ENCODE measurements at places on chromosomes 4 and X. TPM values are rescaled to one million over a fixed set of nuclear protein-coding genes. Genes with fewer than 3 reads are reported as not detected.

DNA sequence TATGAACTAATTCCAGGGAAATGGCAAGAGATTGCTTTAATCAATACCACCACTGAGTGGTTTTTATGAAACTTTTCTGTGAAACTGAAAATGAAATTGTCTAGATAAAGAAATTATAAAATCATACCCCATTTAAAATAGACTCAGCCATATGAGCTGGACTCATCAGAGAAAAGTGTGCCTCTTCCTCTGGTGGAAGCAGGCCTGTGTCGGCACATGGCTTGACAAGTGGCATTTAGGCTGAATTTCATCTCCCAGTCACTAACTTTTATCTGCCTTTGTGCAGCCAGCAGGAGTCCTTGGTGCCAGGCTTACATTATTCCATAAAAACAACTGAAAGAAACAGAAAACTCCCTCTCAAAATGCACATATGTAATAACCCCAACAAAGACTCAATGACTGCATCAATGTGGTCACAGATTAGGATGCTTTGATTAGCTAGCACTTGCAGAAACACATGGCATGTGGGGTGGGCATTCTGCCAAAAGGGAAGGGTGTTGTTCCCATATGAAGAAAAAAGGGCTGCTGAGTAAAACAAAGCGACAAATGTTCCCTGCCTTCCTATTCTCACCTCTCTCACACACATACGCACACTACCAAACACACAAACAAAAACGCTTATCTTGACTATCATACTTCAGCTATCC, 232.3 kb downstream of the PABPC4L start:
- H3K4me1 ChIP-seq = no peaks in the 10 kb centered on the region
- H3K27ac ChIP-seq = no peak overlapping the region
- no peaks in the 10 kb centered on the region for H3K27me3 ChIP-seq
- no peak overlapping the region for H3K4me3 ChIP-seq
- no peak for DNase-seq
- H3K36me3 ChIP-seq = no peaks in the 10 kb centered on the region

DNA sequence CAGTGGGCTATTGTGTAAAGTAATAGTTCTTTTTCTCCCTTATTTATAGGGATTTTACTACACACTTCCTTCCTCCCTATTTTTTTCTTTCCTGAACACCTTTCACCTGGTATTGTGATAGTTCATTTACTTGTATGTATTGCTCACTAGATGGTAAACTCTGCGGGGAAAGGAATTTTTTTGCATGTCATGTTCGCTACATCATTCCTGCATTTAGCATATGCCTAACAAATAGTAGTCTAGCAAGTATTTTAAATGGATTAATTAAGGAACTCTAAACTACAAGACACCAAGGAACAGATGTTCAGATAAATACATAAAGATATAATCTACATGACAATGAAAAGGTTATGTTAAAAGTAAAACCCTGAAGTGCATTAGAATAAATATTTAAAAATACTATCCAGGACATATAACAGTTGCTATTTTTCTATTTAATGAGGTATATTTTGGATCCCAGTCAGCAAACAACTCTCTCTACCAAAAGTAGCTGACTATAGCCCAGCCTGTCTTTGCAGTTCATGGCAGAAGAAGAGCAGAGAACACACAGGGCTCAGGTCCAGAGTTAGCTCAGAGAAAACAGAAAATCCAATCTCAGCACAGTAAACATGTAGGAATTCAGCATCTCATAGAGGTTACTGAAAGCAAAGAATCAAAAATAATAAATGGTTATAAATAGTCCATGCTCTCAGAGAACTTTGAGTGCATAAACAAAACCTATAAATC, 87.8 kb downstream of the PACRGL start:
- no peak for DNase-seq
- H3K27ac ChIP-seq = no peak overlapping the region
- H3K36me3 ChIP-seq = no peaks in the 10 kb centered on the region
- H3K4me1 ChIP-seq = no peaks in the 10 kb centered on the region
- H3K4me3 ChIP-seq = no peak overlapping the region

- H3K36me3 ChIP-seq = no peaks in the 10 kb centered on the region
- H3K27me3 ChIP-seq = peaks cover 2% of the 10 kb centered on the region
- peaks cover 4% of the 10 kb centered on the region for H3K4me1 ChIP-seq
- H3K4me3 ChIP-seq = no peak overlapping the region
- no peak overlapping the region for H3K27ac ChIP-seq
- no peak for DNase-seq
Measured at GRCh38 chr4:5712517-5712916, 1.5 kb downstream of the EVC start.

- H3K4me1 ChIP-seq = no peaks in the 10 kb centered on the region
- no peak overlapping the region for H3K4me3 ChIP-seq
- no peak overlapping the region for H3K27ac ChIP-seq
- H3K36me3 ChIP-seq = no peaks in the 10 kb centered on the region
Measured at GRCh38 chr4:156999175-156999517, 27.5 kb upstream of the PDGFC start.

DNA sequence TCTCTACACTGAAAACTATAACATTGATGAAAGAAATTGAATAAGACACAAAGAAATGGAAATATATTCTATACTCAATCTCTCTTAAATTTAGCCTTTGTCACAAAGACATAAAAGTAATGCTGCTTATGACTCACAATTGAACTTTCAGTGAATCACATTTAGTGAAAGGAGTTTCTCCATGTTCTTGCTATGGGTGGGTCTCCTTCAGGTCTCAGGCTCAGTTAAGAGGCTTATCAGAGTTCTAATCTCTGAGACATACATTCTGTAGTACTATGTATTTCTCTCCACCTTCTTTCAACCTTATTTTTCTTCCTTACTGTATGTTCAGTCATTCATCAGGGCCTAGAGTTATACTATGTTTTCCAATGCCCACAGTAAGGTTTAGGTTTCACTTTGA, 220.9 kb downstream of the DTHD1 start:
- H3K27me3 ChIP-seq = no peaks in the 10 kb centered on the region
- H3K4me1 ChIP-seq = no peaks in the 10 kb centered on the region
- DNase-seq = no peak
- H3K27ac ChIP-seq = no peak overlapping the region
- H3K36me3 ChIP-seq = no peaks in the 10 kb centered on the region

The RAI2 gene
- total RNA-seq = 1.2 TPM

The PFKFB1 gene
- total RNA-seq = 0.35 TPM

Data from CD4-positive, alpha-beta memory T cell (primary cell).